ENCODE measurements at places on chromosomes 7 and 10.

DNA sequence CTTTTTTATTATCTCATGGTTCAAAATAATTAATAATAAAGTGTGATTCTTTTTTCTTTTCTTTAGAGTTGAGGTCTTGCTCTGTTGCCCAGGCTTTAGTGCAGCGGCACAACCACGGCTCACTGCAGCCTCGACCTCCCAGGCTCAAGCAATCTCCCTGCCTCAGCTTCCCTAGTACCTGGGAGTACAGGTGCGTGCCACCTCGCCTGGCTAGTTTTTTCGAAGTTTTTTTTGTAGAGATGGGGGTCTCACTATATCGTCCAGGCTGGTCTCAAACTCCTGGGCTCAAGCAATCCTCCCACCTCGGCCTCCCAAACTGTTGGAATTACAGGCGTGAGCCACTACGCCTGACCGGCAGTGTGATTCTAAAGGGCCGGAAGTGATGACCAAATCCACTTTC is 28.0 kb upstream of the MSRB2 start:
- DNase-seq = no peak

DNA sequence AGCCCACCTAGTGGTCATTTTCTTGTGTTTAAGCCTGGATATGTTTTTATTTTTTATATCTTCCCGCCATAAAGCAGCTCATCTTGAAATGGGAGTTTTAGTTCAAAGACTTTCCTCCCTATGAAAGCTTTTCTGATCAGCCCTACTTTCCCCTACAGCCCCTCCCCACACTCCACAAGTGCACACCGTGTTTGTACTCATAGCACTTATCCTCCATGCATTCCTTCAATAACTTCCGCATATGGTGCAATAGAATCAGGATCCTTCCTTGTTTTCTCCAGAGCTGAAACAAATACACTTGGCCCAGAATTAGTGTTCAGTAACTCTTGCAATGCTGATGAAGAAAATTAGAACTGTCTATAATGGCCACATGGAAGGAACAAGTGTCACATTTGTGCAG is 235.9 kb downstream of the KCNMA1 start:
- no peak for DNase-seq

DNA sequence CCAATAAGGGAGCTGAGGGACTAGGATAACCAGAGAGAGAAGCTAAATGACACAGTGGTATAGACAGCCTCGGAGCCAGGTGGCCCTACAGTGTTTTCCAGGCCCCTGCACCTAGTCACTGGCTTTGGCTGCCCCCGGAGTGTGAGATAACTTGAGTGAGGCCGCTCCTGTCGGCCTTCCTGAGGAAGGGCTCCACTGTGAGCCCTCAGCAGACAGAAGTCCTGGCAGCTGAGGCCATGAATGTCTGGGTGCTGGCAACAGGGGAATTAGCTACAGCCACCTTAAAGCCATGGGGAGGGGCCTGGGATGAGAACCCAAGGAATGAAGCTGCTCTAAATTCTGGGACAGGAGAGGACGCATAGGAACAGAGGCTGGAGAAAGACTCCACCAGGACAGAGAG is 4.6 kb upstream of the GDF10 start:
- DNase-seq = no peak

GRCh38 chr10:73950155-73950948 is 39.4 kb downstream of the PLAU start:
- no peak for DNase-seq

GRCh38 chr7:156475179-156475578 is 165.4 kb upstream of the RNF32 start:
- no peak for DNase-seq

All from urothelium cell line (cell line).